ENCODE measurements at places on chromosomes 1 and 21. TPM values are rescaled to one million over a fixed set of nuclear protein-coding genes. Genes with fewer than 3 reads are reported as not detected.

DNA sequence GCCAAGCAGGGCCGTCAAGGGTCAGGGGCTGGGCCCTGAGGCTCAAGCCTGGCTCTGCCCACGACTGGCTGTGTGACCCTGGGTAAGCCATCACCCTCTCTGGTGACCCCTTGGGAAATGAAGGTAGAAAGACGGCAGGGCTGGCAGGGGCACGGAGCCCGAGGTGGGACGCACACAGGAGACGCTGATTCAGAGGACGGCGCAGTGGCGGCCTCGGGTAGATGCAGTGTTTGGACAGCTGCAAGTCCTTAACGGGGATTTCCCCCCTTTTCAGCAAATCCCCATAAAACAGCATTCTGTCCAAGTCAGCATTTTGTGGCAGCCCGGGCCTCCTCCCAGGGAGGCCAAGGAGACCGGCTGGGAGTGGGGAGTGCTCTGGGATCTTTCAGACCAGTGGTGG lies 16.7 kb downstream of the COL8A2 start:
- DNase-seq, result peak; percentile 90

GRCh38 chr1:61568460-61569302 lies 156.3 kb downstream of the TM2D1 start:
- DNase-seq, result no peak

DNA sequence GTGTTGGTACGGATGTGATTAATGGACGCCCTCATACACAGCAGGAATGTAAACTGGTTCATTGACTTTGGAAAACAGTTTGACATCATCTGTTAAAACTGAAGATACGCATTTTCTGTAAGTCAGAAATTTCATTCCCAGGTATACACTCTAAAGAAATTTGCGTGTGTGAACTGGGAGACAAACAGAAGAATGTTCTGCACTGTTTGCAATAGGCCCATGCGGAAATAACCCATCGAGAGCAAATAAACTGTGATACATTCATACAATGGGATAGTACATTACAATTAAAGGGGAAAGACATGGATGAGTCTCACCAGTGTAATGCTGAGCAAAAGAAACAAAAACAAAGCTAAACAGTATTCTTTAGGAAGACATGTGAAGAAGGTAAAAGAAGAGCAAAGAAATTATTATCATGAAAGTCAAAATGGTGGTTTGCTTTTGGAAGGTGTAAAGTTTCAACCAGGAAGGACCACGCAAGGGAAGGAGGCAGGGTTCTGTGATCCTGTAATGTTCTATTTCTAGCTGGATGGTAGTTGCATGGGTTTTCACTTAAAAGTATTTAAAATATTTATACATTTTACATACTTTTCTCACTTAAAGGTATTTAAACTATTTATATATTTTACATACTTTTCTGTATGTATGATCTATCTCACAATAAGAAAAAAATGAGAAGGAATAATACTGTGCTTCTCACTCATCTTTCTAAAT lies 30.3 kb downstream of the INTS7 start:
- DNase-seq, result no peak

GRCh38 chr1:190022709-190023108 lies 455.0 kb downstream of the BRINP3 start:
- peak; percentile 13 for DNase-seq

Gene RHD
- total RNA-seq, result not detected

Gene MAD2L2
- total RNA-seq, result 155 TPM

GRCh38 chr1:54249819-54250435 lies 50.0 kb downstream of the MRPL37 start:
- DNase-seq, result peak; percentile 79

DNA sequence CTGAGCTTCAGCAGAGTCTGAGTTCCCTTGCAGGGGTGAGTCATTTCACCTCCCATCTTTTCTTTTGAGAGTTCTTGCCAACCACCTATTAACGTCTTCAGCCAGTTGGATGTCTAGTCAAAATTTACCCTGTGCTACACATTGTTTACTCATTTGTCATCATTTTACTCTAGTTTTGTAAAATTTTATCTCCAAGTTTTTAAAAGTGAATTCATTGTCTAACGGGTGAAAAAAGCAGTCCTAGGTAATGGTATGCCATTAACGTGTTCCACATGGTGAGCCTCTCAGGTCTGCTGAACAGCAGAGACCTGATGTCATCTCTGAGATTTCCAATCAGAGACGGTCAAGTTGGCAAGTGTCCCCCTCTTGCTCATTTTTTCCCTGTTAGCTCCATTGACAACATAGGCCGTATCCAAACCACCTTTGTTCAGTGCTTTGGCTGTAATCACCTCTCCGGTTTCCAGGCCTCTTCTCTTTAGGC lies 85.4 kb downstream of the TBX15 start:
- no peak for DNase-seq

DNA sequence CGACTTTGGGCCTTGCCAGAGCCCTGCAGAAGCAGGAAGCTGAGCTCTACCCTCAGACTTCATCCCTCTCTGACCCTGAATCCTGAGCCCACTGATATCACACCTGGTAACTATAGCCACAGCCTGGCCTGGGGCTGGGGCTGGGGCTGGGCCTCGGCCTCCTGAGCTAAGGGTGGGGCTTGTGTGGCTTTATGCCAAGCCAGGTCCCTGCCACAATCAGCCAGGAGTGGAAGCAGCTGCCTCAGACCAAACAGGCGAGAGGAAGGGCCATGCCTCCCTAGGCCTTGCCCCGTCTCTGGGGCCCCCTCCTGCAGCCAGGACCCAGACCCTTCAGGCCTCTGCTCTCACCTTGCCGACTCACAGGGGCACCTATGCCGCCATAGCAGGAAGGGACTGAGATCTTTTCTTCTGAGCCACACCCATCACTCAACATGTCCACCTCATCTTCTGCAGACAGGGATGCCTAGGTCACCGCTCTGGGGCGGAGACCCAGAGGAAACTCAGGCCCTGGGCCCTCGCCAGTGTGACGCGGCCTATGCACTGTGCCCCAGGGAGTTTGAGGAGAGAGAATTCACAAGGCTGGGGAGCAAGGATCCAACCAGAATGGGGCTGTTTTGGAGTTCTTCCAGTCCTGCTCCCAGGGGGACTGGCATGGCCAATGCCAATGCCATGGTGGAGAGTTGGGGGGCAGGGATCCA lies 5.7 kb downstream of the UBXN11 start:
- DNase-seq, result no peak
